ENCODE measurements at places on chromosomes 12 and 14.

DNA sequence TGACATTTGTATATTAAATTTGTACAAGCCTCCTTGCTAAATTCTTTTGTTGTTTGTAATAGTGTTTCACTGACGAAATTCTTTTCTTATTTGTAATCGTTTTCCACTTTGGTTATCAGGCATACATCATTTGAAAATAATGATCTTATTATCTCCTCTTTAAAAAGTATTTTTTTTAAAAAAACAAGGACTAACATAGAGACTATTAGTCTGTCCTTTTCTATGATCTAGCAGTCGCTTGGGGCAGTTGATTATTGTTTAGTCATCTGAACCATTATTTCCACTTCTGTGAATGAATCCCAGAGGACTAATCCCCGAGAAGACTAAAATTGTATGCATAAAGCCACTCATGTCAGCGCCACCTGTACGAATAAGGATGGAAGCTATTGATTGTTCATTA, 11.5 kb downstream of the ADGRD1 start:
- DNase-seq = no peak

DNA sequence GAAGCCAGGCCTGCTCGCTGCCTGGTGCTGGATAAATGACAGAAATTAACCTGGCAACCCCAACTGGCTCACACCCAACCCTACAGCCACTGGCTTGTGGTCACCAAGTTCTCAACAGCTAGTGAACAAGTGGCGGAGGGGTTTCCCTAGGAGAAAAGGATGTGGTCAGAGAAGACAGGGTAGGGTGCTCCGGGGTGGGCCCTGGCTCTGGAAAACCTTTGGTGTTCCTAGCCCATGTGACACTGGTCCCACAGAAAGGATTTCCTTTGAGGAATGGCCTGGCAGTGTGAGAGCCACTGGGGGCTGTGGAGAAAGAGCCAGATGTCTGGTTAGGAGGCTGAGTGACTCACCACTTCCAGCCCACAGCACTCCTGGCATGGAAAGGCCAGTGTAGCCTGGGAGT, 8.7 kb downstream of the SYNE3 start:
- no peak for DNase-seq

DNA sequence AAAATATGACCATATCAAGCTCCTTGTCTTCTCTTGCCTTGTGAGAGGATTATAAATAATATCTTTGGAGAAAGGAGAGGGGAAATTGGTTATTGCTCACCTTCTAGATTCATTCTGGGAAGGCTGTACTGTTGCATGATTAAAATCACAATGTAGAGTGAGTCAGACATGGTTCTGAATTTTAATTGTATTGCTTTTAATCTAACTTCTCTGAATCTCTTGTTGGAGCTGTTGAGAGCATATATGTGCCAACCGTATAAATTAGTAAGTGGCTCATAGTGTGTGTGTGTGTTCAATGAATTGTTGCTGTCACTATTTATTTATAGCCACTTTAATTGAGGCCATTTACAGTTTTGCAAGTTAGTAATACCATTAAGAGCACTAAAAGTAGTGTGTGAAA, 56.1 kb downstream of the KCNJ8 start:
- no peak for DNase-seq

DNA sequence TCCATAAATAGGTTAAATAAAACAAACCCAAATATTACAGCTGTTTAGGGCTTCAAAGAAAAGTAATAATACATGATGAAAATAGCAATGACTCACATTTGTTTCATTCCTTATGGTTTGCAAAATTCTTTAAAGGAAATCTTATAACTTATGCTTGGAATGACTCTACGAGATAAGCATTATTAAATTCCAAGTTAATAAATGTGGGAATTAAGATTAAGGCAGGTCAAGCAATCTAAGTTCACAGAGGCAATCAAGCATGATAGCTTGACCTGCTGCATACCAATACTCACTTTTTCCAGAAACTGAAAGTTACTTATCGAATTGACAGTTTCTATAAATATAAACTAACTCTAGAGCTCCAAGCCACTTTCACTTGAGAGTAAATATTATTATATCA, 1002.9 kb upstream of the SEL1L start:
- no peak for DNase-seq

DNA sequence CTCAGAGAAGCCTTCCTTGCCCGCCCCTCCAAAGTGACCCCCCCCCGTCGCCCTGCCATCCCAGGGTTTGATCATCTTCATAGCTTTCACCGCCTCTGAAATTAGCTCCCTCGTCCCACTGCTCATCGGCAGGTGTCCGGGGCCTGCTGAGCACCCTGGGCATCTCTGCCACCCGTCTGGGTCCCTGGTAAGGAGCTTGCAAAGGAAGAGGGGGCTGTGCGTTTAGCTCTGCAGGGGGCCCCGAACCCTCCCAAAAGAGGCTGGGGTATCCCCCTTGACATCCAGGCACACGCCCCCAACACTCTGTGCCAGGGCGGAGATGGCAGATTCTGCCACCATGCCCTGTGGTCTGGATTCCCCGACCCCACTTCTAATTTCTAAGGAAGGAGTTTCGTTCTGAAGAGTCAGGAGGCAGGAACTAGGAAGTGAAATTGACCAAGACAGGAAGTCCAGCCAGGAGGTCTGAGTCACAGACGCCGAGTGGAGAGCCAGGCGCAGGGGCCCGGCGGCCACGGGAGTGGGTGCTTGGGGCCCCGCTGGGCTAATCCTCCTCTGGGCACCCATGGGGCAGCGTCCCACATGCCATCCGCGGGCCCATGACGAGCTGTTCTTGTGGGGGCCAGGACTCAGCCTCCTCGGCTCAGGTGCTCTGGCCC, 95.7 kb downstream of the RFLNA start:
- DNase-seq = no peak

GRCh38 chr12:78403136-78403535, 461.4 kb upstream of the SYT1 start:
- DNase-seq = no peak

Measured in iPS DF 19.7 (cell line).